ENCODE measurements at places on chromosomes 16 and 17.

- DNase-seq = no peak
Measured at GRCh38 chr16:15829460-15829859, 27.4 kb downstream of the MYH11 start.

- DNase-seq = no peak
Measured at GRCh38 chr16:16122264-16122663, 101.0 kb downstream of the ABCC6 start.

DNA sequence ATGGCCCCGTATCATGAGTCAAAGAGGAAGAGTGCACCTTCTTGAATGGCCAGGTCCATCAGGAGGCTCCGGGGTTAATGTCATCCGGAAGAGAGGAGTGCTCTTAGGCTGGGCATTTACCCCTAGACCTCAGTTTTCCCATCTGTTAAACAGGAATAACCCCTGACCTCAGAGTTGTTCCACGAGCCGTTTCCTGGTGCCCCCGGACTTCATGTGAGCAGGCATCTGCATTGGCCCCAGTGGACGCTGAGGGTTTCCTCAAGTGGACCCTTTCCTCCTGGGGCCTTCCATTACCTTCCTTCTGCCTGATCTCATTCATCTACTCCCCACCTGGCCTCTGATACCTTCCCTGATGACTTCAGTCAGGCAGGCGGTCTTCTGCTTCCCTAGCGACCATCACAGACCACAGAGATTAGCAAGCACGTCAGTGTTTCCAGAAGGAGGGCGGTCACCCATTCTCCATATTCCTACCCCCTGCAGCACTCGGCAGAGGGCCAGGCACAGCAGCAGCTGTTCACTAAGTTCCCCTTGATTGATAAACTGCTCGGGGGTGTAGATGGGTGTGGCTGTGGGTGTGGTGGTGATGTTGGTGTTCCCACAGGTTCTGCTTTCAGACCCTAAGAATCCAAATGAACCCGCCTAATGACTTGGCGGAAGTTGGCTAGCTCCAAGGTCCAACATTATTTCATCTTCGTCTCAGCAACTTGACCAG is 346.6 kb upstream of the TNRC6C start:
- DNase-seq = no peak

- no peak for DNase-seq
Measured at GRCh38 chr16:47230296-47230695, 86.6 kb upstream of the NETO2 start.

- DNase-seq = no peak
Measured at GRCh38 chr17:39727556-39727955, 2.8 kb downstream of the MIEN1 start.

DNA sequence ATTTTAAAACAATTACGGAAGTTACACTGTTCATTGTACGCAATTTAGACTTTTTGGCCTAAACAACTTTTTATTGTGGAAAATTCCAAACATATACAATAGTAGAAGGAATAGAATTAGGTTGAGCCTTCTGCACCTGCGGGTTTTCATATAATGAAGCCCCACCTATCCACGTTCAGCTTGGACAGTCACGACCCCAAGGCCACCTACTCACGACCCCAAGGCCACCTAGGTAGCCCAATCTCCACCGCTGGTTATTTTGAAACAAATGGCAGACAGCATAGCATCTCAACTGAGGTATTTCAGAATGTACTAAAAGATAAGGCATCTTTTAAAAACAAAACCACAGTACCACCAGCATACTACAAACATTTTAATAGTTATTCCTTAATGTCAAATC is 631 bp downstream of the NLRC5 start:
- DNase-seq = no peak

DNA sequence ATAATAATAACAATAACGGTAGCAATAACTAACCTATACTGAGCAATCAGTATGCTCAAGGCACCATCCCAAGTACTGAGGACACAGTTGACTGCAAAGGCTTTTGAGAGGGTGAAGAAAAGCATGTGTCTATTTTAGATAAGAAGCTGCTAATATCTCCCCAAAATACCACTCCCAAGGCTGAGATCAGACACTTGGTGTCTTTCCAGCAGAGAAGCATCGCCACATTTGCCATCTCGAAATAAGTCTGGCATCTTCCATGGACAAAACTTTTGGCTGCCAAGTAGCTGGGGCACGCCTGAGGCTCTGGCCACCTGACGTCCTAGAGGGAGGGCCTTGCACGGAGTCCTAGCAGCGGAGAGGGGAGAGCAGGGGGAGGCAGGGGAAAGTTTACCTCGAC is 39.0 kb downstream of the ZNF423 start:
- DNase-seq = no peak

DNA sequence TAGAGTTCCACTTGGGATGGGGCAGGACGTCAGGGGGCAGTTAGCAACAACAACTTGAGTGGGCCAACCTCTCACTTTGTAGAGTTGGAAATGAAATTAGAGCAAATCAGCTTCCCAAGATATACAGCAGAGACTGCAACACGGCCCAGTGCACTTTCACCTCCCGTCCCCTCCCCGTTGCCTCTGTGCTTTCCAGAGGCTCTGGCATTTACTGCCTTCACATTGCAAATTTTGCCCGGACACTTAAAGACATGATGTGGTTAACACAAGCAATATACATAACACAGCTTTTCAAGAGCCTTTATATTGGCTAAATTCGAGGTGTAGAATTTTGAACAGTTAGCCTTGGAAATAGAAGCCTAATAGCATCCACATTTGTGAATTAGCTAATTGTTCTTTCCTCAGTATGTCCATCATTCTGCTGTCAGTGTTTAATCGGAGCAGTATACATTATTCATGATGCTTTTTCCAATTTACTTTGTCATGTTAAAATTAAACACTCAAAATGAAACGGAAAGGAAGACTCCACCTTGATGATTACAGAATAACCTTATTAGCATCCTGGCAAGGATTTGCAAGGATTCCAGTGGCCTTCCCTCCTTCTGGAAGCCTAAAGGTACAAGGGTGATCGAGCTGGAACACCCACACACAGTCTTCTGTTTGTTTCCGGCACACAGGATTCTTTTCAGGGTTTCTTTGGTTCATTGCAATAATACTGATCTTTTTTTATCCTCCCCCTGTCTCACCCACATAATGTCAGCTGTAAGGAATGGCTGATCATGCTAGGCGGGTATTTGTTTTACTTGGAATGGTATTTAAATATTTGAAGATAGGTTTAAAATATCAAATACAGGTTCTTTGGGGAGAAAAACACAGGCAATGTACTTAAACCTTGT is 190.9 kb upstream of the CACNG5 start:
- DNase-seq = no peak

DNA sequence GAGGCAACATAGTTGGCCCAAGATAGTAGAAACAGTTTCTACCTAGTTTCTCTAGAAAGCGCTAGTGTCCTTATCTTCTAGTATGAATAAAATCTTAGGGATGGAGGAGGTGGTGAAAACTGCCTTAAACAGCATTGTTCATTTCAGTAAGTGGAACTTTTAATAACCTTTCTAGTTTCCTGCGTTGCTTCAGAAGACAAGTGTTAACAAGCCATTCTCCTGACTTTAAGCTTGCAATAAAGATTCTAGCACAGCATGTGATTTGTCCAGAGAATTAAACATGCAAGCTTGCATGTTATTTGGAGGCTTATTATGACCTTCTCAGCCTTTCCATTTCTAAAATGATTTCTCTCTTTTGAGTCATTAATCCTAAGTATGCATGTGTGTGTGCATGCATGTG is 72.3 kb downstream of the TANGO6 start:
- DNase-seq = no peak

DNA sequence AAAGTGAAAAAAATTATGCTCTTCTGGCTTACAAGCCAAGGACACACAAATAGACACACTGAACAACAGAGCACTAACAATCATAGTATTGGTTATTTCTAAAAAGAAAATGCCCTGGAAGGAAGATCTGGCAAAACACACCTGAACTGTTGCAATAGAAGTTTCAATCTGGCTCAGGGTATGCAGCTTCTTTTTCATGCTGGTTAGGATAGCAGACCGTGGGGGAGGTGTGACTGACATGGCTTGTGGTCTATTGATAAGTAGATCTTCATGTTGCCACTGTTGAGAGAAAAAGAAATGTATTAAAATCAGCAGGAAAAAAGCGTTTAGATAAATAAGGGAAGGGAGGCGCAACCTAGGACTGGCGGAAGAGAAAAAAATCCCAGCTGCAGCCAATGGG is 26.5 kb upstream of the ARL6IP1 start:
- DNase-seq = no peak

- DNase-seq = no peak
Measured at GRCh38 chr16:28878083-28878926, at the start of gene ATP2A1. Gene ATP2A1 (plus strand): TSS chr16:28878488. CDS start chr16:28878672, 184 bp downstream.

GRCh38 chr16:86359571-86359970 is 150.8 kb upstream of the FOXF1 start:
- DNase-seq = no peak

GRCh38 chr17:39536468-39536867 is 71.3 kb downstream of the NEUROD2 start:
- no peak for DNase-seq

- DNase-seq = no peak
Measured at GRCh38 chr17:27396941-27397340, 59.3 kb upstream of the KSR1 start.

DNA sequence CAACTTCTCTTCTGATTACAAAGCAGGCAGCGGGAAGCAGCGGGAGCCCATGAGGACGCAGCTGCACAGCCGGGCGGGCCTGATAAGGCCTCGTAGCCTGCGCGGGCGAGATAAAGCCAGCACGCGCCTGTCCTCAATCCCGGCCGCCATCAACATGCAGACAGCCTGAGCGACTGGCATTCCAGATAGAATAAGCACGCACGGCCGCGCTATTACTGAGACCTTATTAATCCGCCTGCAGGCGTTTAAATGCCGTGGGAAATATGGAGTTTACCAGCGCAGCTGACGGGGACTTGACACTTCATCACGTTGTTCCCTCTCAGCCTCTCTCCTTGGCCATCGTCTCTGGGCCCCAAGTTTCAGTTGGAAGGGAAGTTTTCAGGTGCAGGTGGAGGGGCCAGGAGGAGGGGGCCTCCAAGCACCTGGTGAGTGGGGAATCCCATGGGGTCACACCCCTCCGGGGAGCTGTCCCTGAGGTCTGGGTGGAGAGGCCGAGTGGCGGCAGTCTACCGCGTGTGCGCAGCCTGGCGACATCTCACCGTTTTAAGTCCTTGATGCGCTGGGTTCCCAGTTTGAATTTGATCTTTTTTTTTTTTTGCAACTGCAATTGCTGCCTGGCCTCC is 27.3 kb upstream of the CBFA2T3 start:
- DNase-seq = no peak

GRCh38 chr17:80727409-80727755 is 182.7 kb downstream of the RPTOR start:
- no peak for DNase-seq

- DNase-seq = no peak
Measured at GRCh38 chr16:58024486-58025350, 836 bp upstream of the MMP15 start.

DNA sequence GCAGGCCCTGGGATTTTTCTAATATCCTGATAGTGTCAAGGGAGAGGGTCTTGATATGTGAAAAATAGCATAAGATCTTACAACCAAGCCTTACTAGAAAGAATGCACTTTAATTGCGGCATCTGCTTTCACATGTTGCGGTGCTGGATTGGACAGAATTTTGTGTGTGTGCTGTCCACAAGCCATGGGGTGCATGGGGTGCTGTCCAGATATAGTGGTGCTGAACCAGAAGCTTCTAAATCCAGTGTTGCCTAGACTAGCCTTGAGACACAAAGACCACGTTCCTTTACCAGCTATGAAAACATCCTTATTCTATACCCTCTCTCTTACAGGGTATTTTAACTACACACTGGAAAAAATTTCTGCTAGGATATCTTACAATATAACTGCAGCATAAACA is 244.0 kb downstream of the TMEM114 start:
- no peak for DNase-seq

DNA sequence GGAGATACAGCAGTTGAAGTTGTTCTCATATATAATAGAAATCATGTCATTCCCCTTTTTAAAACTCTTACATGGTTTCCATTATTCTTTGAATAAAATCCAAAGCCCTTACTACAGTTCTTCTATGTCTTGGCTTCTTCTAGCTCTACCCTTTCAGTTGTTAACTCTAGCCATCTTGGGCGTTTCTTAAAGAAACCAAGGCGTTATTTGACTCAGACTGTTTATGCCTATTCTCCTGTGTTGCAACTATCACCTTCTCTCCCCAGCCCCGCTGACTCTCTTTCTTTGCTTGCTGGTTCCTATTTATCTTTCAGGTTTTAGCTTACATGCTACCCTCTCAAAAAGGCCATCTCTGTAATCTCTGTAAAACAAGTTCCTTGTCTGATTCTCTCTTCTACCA is 32.7 kb downstream of the NFATC3 start:
- no peak for DNase-seq

GRCh38 chr16:84350685-84351400 is 17.5 kb upstream of the ATP2C2 start:
- DNase-seq = no peak

- DNase-seq = peak; percentile 53
Measured at GRCh38 chr17:75260641-75261335, 618 bp downstream of the GGA3 start.

DNA sequence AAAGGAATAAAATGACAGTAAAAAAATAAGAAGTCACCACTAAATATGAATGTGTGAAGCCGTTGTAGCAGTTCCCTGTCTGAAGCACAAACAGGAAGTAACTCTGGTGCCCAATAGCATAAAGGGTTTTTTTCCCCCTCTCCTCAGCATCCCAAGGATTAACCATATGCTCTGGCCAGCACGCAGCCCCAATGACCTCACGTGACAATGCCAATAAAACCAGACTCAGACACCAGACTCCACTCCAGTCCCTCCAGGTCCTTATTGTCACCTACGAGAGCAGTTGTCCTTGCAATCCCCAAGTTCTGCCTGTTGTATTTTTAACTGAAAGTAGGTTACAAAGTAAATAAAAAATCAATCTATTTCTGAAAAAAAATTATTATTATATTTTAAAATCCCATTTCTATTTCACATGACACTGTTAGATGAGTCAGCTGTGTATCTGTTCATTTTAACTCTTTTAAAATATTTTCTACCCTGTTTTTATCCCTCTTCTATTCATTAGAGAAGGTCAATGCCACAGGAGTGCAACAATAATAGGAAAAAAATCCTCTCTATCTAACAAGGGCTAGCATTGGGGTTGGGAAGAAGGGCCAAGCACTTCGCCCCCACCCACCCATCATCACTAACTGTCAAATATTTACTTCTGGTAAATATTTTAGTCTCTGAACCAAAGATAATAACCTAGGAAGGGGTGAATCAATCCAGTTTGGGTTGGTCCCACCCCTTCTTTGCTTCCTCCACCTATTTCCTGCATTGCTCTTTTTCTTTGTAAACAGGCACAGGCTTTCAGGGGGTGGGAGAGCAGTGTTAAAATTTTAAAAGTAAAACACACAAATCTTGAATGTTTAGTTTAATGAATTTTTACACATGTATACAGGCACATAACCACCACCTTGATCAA is 6.6 kb downstream of the PRAC1 start:
- no peak for DNase-seq

GRCh38 chr16:52469091-52469490 is 77.9 kb downstream of the TOX3 start:
- no peak for DNase-seq

- no peak for DNase-seq
Measured at GRCh38 chr16:60203525-60204124, 1469.5 kb upstream of the GOT2 start.

- DNase-seq = no peak
Measured at GRCh38 chr17:49015179-49015923, 18.2 kb downstream of the IGF2BP1 start.

- peak; percentile 55 for DNase-seq
Measured at GRCh38 chr17:81481073-81481799, 31.4 kb downstream of the ACTG1 start.
